ENCODE measurements at places on chromosomes 2 and 18.

DNA sequence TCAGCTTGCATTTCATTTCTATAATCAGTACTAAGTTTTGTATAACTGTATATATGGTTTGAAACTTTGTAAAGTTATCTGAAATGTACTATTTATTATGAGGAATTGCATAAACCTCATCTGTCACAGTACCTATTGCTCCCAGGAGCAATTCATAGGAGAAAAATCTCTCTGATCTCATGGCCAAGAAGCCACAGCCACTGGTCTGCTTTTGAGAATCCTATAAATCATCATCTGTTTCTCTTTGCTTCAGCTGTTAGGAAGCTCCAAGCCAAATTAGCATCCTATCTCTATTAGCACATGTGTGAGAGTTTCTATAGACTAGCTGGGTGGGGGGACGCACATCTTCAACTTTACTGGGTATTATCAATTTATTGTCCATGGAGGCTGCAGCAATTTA, 210.3 kb downstream of the CYP26B1 start:
- no peak for DNase-seq

- no peak for DNase-seq
Measured at GRCh38 chr2:166651080-166651675, 157.1 kb upstream of the SCN7A start.

DNA sequence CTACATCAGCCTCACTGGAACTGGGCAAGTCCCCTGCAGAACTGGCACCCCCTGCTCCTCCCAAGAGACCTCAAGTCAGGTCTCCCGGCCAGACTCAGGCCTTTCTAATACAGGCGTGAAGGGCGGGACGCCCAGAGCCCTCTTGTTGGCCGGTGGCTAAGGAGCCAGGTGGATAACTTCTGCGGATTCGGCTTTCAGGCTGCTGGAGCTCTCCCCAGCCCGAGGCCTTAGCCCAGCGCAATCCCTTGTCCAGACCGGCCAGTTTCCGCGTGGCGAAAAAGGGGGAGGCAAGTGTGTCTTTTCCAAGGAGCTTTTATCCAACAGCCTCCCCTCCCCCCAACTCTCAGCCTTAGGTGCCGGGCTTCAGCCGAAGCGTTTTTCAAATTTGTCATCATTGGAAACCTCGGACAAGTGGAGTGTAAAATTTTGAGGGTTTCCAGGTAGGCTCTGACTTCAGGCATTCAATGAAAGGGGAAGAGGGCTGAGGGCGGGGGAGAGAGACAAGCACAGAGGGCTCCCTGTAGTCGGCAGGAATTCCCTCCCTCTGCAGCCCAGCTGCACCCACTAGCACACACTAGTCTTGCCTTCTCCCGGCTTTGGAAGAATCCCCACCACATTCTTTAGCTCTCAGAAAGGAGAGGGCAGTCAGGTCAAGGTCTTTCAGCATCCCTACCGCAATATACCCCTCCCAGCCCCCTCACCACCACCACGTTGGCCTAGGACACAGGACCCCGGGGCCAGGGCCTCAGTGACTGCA, 9.5 kb upstream of the SATB2 start:
- DNase-seq: no peak

DNA sequence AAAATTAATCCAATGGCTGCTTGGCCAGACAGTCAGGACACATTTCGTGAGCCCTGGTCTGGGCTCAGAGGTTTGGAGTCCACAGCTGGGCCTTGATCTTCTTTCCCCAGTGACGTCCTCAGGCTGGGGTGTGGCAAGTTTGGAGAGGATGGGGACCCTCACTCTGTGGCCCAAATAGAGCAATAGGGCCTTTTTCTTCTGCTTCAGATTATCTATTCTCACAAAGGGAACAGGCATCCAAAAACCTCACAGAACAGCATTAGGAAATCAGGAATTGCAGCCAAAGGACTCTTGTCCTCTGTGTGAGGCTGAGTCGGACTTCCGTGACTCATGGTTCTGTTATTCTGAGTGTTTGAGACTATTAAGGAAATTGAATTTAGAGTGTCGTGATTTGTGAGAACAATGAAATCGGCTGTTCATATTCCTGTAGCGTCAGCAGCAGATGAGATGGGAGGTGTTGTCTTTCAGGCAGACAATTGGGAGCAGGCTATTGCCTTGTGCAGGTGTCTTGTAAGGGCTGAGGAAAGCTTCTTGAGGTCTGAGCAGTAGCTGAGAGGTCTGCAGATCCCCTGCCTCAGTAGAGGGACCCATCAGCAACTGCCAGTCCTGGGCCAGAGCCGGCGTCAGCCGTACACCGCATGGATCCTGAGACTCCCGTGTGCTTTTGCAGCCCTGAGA, 113.8 kb downstream of the SH3RF3 start:
- no peak for DNase-seq

DNA sequence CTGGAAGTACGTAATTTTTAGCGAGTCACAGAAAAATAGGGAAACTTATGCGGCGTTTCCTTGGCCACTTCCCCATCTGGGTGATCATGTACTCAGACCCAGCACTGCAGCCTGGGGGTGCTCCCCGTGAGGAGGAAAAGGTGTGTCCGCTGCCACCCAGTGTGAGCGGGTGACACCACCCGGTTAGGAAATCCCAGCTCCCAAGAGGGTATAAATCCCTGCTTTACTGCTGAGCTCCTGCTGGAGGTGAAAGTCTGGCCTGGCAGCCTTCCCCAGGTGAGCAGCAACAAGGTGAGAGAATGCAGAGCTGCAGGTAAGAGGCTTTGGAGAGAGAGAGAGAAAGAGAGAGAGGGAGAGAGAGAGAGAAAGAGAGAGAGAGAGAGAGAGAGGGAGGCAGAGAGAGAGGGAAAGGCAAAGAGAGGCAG, at the start of gene IL1R2:
Gene IL1R2, plus strand, starts transcription at position 240 of the 425 bp plus-strand sequence. CDS start 16,616 bp downstream, outside the sequence.
- peak; percentile 89 for DNase-seq

- DNase-seq: no peak
Measured at GRCh38 chr2:200913654-200914053, 24.5 kb downstream of the NIF3L1 start.

GRCh38 chr2:50650403-50650810, 381.5 kb downstream of the NRXN1 start:
- DNase-seq: no peak

DNA sequence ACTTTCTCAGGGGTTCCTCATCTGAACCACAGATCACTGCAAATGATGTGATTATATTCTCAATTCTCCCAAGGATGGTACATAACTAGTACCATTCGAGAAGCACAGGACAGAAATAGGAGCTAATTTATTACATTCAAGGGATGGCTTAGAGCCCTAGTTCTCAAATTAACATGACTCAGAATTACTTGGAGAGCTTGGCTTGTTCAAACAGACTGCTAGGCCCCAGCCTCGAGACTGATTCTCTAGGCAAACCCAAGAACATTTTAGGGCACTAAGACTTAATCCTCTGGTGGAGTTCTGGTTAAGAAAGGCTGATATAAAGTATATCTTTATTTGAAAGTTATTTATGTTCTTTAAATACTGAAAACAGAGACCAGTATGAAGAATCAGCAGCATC, 35.8 kb downstream of the HIBCH start:
- DNase-seq: no peak

GRCh38 chr18:76467371-76468190, 27.5 kb downstream of the ZNF516 start:
- peak; percentile 78 for DNase-seq

Data from CD14-positive monocyte (primary cell).